ENCODE measurements at places on chromosomes 7 and 10. TPM values are rescaled to one million over a fixed set of nuclear protein-coding genes. Genes with fewer than 3 reads are reported as not detected.

Gene ANKRD61
- 0.31 TPM for total RNA-seq

Gene TEX36
- total RNA-seq = not detected

Gene GOLGA7B
- 11.9 TPM for total RNA-seq

Gene ABCB4
- 0.47 TPM for total RNA-seq

Gene CRYGN
- total RNA-seq = not detected

Gene ANAPC16
- 34.2 TPM for total RNA-seq

Gene GRK5
- total RNA-seq = 17.3 TPM

Gene ATG9B
- 1.9 TPM for total RNA-seq

Gene ICA1
- total RNA-seq = 49.8 TPM

Gene SGPL1
- 42.6 TPM for total RNA-seq

Gene SNCG
- total RNA-seq = 2.7 TPM

Gene MEOX2
- total RNA-seq = 0.16 TPM

Gene FAM237B
- not detected for total RNA-seq

Gene USP6NL
- total RNA-seq = 40.2 TPM

Gene LAMB1
- 31.4 TPM for total RNA-seq

Gene ADCYAP1R1
- total RNA-seq = 53.0 TPM

Gene CALCR
- total RNA-seq = not detected

All from occipital lobe (tissue), 3 donors.